ENCODE measurements at places on chromosomes 4 and X. TPM values are rescaled to one million over a fixed set of nuclear protein-coding genes. Genes with fewer than 3 reads are reported as not detected.
A peak's percentile ranks its signal among the peaks of the same experiment; 100 is the strongest.

Gene UCP1
- total RNA-seq = not detected

Gene SHOX
- total RNA-seq = not detected

Gene LCORL
- 8.7 TPM for total RNA-seq

Gene DCAF4L1
- 0.20 TPM for total RNA-seq

Gene OSTC
- total RNA-seq = 96.7 TPM

Gene MAPK10
- not detected for total RNA-seq

- H3K36me3 ChIP-seq = no peaks in the 10 kb centered on the region
- H3K4me3 ChIP-seq = no peak overlapping the region
- no peaks in the 10 kb centered on the region for H3K27me3 ChIP-seq
These were observed 375.2 kb downstream of the GALNTL6 start for GRCh38 chr4:172188248-172188988.

DNA sequence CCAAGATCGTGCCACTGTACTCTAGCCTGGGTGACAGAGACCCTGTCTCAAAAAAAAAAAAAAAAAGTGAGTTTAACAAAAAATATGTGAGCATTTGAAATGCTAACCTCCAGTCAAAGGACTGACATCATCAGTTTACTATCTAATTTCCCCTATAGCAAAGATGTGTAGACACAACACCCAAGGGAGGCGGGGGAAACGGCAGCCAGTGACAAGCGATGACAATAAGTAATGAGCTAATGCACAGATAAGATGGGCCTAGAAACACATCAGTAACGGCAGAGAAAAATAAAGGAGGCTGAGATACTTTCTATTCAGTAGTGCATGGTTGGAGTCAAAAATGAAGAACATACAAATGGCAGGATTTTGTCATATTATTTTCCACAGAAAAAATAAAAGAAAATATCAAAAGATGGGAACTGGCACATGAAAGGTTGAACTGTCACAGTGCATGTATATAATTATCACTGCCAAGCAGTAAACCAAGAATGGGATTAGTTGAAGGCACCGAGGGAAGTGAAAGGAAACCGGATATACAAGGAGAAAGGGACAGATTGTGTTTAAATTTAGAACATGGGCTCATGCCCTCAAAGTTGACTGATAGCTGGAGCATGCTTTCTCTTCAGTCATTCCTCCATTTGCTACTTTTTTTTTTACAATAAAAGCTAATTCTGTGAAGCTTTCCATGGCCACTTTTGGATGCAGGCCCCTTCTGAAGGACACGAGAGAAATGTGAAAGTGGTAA is 41.8 kb downstream of the IGFBP7 start:
- H3K4me1 ChIP-seq = no peaks in the 10 kb centered on the region
- no peak overlapping the region for H3K27ac ChIP-seq
- H3K4me3 ChIP-seq = no peak overlapping the region

DNA sequence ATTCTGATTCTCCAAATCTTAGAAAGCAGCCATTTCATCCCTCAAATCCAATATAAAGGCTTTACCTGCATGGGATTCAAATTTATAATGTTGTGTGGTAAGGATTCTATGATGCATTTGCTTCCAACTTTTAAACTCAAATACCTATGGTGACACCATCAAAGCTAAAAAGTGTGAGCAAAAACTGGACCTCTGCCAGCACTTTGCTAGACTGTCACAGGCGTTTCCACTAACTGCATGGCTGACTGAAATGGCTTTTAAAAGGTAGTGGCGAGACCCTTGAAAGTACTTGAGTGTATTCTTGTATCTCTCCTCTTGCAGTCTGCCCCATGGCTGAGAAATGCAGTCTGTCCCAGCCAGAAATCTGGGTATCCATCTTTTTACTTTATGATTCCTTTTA is 169.4 kb downstream of the AMELX start:
- DNase-seq = no peak
- no peaks in the 10 kb centered on the region for H3K36me3 ChIP-seq
- no peak overlapping the region for H3K27ac ChIP-seq
- no peak overlapping the region for H3K4me3 ChIP-seq
- H3K27me3 ChIP-seq = peaks cover 2% of the 10 kb centered on the region

DNA sequence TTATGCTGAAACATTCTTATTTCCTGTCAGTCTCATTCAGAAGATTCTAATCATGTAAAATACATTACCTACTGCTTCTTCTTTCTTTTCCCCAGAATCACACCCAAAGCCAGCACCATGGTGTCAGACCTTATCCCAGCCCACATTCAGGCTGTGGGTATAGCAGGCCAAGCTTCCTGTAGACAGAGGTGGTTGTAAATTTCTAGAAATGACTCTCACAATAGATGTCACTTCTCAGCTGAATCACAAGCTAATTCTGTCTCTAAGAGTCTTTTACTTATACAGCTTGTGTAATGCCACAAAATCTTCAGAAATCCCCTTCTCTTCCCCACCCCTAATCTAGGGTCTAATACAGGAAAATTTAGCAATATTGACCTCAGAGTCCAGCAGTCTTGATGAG is 239.6 kb downstream of the PARM1 start:
- H3K4me1 ChIP-seq = no peaks in the 10 kb centered on the region
- H3K27ac ChIP-seq = no peak overlapping the region
- no peaks in the 10 kb centered on the region for H3K36me3 ChIP-seq
- H3K4me3 ChIP-seq = no peak overlapping the region

DNA sequence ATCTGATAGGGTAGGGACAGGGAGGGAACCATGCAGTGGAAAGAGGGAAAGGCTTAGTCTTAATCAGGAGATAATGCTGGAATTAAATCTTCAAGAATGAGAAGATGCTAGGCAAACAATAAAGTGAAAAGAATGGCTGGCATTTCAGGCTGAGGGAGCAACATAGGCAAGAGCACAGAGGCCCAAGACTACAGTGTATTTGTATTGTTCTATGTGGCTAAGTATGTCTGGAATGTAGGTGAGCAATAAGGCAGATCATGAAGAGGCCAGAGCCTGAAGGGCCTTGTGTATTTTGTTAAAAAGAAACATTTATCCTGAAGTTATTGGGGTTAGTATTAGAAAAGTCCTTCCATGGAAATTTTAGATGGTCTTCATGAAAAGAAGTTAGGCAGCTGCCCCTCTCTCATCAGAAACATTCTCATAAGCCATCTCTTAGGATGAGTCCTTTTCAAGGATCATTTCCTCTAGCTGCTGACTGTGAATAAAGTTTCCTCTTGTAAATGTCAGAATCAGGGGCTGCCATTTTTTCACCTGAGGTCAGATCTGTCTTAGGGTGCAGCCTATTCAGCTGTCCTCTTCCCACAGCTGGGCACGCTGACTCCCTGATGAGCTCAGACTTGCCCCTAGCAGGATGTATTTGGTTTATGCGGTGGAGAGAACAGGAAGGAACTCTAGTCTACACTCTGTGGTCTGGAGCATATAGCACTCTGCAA is 46.3 kb downstream of the ATP10D start:
- peak overlapping the region; percentile 0 for H3K4me3 ChIP-seq
- peak; percentile 70 for DNase-seq
- H3K4me1 ChIP-seq = peaks cover 48% of the 10 kb centered on the region
- peak overlapping the region; percentile 21 for H3K27ac ChIP-seq
- H3K27me3 ChIP-seq = no peaks in the 10 kb centered on the region

- no peaks in the 10 kb centered on the region for H3K36me3 ChIP-seq
- peaks cover 5% of the 10 kb centered on the region for H3K27me3 ChIP-seq
- no peak overlapping the region for H3K4me3 ChIP-seq
- H3K4me1 ChIP-seq = no peaks in the 10 kb centered on the region
- no peak overlapping the region for H3K27ac ChIP-seq
- no peak for DNase-seq
These were observed 190.3 kb upstream of the GATB start for GRCh38 chr4:151950993-151951670.

GRCh38 chr4:94934864-94935263 is 177.1 kb downstream of the BMPR1B start:
- no peaks in the 10 kb centered on the region for H3K4me1 ChIP-seq
- DNase-seq = no peak

GRCh38 chr4:1568855-1569460 is 115.2 kb downstream of the FAM53A start:
- H3K4me3 ChIP-seq = no peak overlapping the region
- no peaks in the 10 kb centered on the region for H3K36me3 ChIP-seq
- H3K27me3 ChIP-seq = no peaks in the 10 kb centered on the region
- no peak overlapping the region for H3K27ac ChIP-seq
- H3K4me1 ChIP-seq = no peaks in the 10 kb centered on the region
- no peak for DNase-seq

GRCh38 chrX:48753708-48754228 is 7.8 kb upstream of the GLOD5 start:
- no peaks in the 10 kb centered on the region for H3K36me3 ChIP-seq
- H3K4me1 ChIP-seq = peaks cover 7% of the 10 kb centered on the region
- no peak for DNase-seq

DNA sequence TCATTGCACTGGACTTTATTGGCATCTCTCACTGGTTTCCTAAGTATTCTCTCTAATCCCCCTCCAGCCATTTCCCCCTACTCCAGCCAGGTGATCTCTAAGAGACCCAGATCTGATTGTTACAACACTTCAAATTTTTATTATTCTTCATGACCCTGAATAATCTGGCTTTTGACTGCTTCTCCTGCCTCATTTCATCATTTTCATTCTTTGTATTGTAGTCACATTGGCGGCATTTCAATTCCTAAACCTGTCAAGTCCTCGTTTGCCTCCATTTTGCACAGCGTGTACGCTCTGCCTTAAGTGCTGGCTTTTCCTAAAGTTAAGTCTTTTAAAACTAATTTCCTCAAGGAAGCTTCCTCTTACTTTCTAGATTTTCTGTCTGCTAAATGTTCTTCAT is 31.6 kb downstream of the UBE2K start:
- H3K4me3 ChIP-seq = no peak overlapping the region
- H3K27ac ChIP-seq = peak overlapping the region; percentile 2
- DNase-seq = no peak
- peaks cover 12% of the 10 kb centered on the region for H3K4me1 ChIP-seq
- H3K27me3 ChIP-seq = no peaks in the 10 kb centered on the region

GRCh38 chr4:155512817-155513216 is 136.1 kb upstream of the MAP9 start:
- DNase-seq = no peak
- H3K27me3 ChIP-seq = peaks cover 5% of the 10 kb centered on the region

- no peak for DNase-seq
- no peak overlapping the region for H3K4me3 ChIP-seq
- no peaks in the 10 kb centered on the region for H3K27me3 ChIP-seq
- no peaks in the 10 kb centered on the region for H3K36me3 ChIP-seq
- H3K27ac ChIP-seq = no peak overlapping the region
These were observed 209.7 kb upstream of the RADX start for GRCh38 chrX:106401965-106402559.

- H3K36me3 ChIP-seq = no peaks in the 10 kb centered on the region
- H3K4me1 ChIP-seq = no peaks in the 10 kb centered on the region
- H3K27me3 ChIP-seq = no peaks in the 10 kb centered on the region
These were observed 110.0 kb downstream of the PSAPL1 start for GRCh38 chr4:7324651-7325121.

DNA sequence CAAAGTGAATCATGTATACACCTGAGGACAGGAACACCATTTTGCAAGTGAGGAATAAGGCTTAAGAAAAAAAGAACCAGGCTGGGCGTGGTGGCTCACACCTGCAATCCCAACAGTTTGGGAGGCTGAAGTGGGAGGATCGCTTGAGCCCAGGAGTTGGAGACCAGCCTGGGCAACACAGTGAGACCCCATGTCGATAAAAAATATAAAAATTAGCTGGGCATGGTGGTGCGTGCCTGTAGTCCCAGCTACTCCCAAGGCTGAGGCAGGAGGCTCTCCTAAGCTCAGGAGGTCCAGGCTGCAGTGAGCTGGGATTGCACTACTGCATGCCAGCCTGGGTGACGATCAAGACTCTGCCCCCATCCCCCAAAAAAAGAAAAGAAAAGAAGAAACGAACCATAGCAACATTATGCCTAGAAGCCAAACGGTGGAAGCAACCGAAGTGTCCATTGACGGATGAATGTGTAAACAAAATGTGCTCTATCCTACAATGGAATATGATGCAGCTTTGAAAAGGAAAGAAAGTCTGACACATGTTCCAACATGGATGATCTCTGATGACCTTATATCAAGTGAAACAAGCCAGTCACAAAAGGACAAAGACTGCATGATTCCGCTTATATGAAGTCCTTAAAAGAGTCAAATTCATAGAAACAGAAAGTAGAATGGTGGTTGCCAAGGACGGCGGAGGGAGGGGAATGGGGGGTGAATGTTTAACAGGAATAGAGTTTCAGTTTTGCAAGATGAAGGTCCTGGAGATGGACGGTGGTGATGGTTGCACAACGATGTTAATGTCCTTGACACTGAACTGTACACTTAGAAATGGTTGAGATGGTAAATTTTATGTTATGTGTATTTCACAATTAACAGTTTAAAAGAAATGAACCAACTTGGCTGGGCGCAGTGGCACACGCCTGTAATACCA is 8.6 kb upstream of the KIAA0232 start:
- DNase-seq = no peak
- H3K27ac ChIP-seq = peak overlapping the region; percentile 30
- peaks cover 4% of the 10 kb centered on the region for H3K27me3 ChIP-seq
- H3K4me1 ChIP-seq = peaks cover 27% of the 10 kb centered on the region
- no peaks in the 10 kb centered on the region for H3K36me3 ChIP-seq
- H3K4me3 ChIP-seq = no peak overlapping the region

GRCh38 chrX:42691196-42691595 is 86.8 kb downstream of the PPP1R2C start:
- no peaks in the 10 kb centered on the region for H3K4me1 ChIP-seq
- H3K27me3 ChIP-seq = no peaks in the 10 kb centered on the region
- H3K27ac ChIP-seq = no peak overlapping the region

DNA sequence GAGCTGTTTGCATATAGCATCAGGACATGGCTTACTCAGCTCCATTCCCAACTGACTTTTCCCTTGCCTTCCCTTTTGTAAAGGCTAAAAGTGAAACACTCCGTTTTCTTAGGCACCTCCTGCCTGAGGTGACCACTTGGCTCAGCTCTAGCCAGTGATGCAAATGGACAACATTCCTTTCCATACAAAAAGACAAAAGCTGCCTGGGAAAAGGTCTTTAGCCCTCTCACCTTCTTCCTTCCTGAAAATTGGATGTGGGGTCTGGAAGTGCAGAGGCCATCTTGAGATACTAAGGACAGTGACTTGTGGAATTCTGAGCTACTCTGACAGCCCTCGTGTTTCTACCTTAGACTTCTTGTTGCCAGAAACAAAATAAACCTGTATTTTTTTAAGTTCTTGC is 27.7 kb upstream of the SFRP2 start:
- no peaks in the 10 kb centered on the region for H3K36me3 ChIP-seq
- no peak for DNase-seq
- H3K27ac ChIP-seq = no peak overlapping the region
- no peak overlapping the region for H3K4me3 ChIP-seq
- H3K4me1 ChIP-seq = no peaks in the 10 kb centered on the region

DNA sequence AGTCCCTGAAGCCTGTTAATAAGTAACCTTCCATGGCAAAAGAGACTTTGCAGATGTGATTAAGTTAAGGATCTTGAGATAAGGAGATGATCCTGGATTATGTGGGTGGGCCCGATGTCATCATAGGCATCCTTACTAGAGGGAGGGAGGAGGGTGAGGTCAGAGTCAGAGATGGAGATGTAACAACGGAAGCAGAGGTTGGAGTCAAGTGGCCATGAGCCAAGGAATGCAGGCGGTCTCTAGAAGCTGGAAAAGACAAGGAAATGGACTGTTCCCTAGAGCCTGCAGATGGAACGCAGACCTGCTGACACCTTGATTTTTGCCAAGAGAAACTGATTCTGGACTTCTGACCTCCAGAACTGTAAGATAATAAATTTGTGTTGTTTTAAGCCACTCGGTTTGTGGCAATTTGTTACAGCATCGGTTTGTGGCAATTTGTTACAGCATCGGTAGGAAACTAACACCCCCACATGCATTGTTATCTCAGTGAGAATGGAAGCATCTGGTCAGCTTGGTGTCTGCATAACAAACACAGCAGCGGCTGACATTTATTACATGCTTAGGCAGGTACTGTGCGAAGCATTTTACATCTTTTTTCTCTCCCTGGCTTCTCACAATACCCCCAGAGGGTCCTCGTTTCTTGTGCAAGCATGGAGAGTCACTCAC is 55.6 kb downstream of the CLDN34 start:
- peaks cover 28% of the 10 kb centered on the region for H3K4me1 ChIP-seq
- DNase-seq = no peak
- H3K36me3 ChIP-seq = peaks cover 3% of the 10 kb centered on the region
- H3K27me3 ChIP-seq = no peaks in the 10 kb centered on the region
- no peak overlapping the region for H3K27ac ChIP-seq

Data from activated T-helper 1 cell treated with anti-CD3 and anti-CD28 coated beads, Interleukin-12 subunit alpha, Interleukin-12 subunit beta, Interleukin-2, Interleukin-4 antibody, amounts not matched to agents 30 ng/mL and 10 ng/mL and 1 ng/mL, durations not matched to agents 14 hours and 24 hours and 36 hours (primary cell).